ENCODE measurements at places on chromosomes 7 and 10.

DNA sequence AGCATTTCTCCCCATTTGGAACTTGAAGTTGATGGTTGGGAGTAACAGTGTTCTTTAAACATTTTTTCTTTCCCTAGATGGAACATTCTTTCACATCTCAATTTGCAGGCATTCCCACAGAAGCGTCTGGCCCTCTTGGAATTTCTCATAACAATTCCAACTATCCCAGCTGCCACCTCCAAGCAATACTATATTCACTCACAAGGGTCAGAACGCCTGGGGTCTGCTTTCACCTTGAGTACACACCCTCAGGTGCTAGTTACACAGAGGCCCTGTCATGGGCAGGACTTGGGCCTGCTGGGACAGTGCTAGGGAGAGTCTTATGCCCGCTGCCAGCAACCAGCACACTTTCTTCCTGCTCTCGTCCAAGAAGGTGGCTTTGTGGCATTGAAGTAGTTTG, 136.5 kb downstream of the JCAD start:
- DNase-seq = no peak

DNA sequence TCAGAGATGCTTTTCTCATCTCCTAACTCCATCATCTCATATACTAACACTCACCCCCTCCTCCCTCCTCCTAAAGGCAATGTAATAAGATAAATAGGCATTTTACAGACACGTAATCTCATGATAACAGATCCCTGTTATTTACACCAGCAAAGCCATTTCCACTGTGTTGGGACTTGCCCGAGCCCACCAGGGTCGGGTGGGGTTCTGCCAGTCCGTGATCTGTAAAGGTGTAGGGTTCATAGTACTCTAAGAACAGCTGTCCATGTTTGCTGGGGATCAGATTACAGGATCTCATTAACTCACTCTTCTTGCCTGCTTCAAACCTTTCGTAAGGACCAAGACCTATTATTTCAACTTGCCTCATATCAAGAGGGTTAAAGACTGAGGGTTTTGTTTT, 172.4 kb downstream of the FZD1 start:
- DNase-seq = no peak

- DNase-seq = no peak
These were observed 63.2 kb upstream of the OPALIN start for GRCh38 chr10:96421995-96422394.

- DNase-seq = no peak
These were observed 31.8 kb upstream of the VPS41 start for GRCh38 chr7:38940774-38941173.

GRCh38 chr10:47176903-47177868, 122.8 kb upstream of the GDF10 start:
- DNase-seq = no peak

GRCh38 chr7:151099486-151100211, 13.4 kb downstream of the AGAP3 start:
- no peak for DNase-seq

- DNase-seq = no peak
These were observed 338.5 kb upstream of the FOXK1 start for GRCh38 chr7:4343272-4344247.

DNA sequence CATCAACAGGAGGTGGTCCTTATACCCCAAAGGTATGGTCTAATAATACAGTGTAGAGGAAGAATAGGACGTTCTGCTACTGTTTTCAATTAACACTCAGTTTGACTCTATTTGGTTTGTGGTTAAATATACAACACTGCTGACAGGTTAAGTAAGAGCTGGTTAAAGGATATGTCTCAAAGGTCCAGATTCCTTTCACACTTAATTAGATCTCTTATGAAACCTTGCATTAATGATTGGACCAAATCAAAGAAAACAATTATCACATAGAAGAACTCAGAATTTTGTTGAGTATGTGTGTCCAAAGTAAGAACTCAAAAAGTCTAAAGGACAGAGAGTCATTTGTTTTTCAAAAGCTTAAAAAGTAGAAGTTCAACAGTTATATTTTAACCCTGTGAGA, 18.0 kb downstream of the MRLN start:
- DNase-seq = no peak
